Stimulated activated CD4-positive, alpha-beta T cell treated with anti-CD3 and anti-CD28 coated beads, Interleukin-15, amount 100 ng/mL, for 24 hours (primary cell): ENCODE measurements at places on chromosomes 1 and 21.
A peak's percentile ranks its signal among the peaks of the same experiment; 100 is the strongest.

DNA sequence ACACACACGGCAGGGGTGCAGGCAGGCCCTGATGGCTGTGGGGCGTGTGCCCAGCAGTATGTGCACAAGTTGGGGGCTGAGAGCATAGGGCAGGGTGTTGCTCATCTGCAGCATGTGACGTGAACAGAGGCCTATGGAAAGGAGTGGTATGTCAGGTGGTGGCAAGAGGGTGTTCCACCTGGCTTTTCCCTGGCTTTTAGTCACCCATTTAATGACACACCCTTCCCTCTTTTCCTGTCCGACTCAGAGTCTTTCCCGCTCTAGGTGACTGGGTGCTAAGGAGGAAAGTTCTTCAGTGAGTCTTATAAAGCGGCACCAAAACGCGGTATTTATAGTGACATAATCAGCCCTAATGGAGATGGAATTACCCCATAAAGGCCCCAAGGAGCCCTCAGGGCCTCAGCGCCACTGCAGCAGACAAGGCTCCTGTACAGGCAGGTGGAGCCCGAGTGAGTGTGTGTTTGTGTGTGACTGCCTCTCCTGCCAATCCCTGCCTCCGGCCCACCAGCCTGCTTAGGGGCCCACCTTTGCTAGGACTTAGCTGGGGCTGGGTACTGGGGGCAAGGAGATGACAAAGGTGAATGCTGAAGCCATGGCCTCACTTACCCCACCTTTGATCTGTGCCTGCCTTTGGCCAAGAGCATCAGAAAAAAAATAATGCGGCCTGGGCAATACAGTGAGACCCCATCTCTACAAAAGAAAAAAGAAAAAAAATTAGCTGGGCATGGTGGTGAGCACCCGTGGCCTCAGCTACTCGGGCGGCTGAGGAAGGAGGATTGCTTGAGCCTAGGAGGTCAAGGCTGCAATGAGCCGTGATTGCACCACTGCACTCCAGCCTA lies 3.3 kb upstream of the EPHA2 start:
- no peak for DNase-seq

DNA sequence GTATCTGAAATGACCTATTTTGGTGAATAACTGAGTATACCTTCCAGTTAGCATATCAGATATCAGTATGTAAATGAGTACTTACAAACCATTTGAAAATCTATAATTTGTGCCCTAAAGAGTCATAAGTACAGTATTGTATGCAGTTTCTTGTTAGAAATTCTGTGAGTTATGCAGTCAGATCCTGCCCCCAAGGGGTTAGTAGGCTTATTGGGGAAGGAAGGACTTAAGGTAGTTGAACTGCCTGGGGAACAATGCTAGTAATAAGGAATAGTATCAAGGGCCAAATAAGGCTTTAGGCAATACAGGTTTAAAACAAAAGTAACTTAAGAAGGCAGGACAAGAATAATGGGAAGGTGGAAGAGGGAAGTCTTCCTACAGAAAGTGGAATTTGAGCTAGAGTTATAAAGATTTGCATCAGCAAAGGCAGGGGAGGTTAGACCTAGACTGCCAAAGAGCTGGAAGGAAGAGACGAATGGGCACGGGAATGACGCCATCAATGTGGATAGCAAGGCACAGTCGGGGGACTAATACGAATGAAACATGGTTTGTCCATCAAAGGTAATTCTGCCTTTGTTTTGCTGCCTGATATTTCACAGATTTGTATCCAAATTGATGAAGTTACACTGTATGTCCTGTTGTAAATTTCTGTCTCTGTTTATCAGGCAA lies 182.9 kb upstream of the DPYD start:
- DNase-seq, result no peak

GRCh38 chr1:9385801-9386573 lies 93.3 kb downstream of the SPSB1 start:
- DNase-seq, result no peak

- peak; percentile 18 for DNase-seq
These were observed 14.9 kb upstream of the VPS26C start for GRCh38 chr21:37281993-37282392.

DNA sequence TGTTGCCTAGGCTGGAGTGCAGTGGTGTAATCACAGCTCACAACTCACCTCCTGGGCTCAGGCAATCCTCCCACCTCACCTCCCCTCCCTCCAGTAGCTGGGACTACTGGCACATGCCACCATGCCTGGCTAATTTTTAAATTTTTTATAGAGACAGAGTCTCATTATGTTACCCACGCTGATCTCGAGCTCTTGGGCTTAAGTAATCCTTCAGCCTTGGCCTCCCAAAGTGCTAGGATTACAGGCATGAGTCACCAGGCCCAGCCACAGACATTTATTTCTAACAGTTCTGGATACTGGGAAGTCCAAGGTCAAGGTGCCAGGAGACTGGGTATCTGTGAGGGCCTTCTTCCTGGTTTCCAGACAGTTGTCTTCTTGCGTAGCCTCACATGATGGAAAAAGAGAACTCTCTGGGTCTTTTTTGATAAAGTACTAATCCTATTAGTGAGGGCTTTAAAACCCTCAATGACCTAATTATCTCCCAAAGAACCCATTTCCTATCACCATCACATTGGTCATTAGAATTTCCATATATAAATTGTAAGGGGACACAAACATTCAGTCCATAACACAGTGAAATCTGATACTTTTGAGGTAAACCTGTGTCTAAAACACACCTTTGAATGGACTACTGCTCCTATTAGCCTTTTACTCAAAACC lies 67.9 kb downstream of the PHACTR4 start:
- DNase-seq, result no peak

DNA sequence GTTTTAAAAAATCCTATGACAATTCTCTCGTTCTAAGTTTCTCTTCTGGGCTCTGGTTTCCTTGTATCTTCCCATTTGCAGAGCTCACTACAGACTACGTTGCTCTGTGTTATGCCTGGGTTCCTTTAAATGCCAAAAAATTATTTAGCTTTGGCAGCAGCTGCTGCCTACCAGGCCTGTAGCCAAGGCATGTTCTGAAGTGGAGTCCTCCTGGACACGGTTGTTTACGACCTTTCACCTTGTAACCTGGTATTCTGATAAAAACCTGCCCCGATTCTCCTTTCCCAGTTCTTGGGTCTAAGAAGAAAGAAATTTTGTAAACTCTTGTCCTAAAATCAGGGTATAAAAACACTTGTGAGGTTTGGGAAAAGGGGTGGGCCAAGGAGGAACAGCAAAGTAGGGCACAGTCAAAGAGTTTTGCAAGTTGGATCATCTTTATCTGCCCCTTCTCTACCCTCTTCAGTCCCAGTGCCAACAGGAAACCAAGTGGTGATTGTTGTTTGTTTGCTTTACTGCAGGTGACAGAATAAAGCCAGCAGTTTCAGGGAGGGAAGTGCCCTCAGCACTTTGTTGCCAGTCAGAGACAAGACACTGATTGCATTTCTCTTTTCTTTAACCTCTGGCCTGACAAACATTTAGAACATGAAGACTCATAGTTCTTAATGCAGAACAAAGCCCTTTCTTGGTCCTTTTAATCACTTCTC lies 3.1 kb upstream of the TXNIP start:
- DNase-seq, result no peak

DNA sequence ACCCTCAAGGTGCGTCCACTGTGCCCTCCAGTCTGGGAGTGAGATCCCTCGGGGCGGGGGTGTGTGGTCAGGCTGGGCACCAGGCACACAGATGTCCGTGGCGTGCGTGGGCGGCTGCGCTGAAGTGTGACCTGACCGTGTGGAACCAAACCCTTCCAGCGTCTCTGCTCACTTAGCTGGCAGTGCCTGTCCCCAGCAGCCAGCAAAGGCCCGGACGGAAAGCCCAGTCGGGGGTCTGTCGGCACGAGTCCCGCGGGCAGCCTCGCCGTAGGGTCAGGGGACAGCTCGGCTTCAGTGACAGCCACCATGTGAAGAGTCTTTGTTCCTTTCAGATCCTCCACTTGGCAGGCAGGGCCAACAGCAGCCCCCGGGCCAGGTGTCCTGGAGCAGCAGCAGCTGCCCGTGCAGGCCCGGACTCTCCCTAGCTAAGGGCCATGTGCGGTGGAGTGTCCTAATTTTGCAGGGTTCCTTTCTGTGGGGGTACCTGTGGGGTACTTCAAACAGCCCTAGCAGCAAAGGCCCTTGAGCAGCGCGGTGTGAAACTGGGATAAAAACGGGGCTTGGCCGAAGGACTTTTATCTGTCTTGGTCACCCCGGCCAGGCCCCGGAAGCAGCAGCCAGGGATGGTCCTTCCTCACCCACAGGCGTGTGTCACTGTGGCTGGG lies 11.6 kb downstream of the TTLL10 start:
- no peak for DNase-seq

DNA sequence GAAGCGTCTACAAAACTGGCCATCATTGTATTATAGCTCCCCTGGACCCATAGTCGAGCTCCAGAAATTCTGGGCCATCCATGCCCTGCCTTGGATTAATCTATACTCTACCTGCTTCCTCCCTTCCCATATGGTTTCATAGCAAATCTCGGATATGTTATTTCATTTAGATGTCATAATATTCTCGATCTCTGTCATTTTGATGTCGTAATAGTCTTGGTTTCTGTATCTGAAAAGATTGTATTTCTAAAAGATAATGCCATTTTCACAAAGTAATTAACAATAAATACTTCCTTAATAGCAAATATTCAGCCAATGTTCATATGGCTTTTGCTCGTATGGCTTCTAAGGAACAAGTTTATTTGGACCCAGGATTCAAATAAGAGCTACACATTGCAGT lies 35.1 kb downstream of the DIP2A start:
- no peak for DNase-seq

DNA sequence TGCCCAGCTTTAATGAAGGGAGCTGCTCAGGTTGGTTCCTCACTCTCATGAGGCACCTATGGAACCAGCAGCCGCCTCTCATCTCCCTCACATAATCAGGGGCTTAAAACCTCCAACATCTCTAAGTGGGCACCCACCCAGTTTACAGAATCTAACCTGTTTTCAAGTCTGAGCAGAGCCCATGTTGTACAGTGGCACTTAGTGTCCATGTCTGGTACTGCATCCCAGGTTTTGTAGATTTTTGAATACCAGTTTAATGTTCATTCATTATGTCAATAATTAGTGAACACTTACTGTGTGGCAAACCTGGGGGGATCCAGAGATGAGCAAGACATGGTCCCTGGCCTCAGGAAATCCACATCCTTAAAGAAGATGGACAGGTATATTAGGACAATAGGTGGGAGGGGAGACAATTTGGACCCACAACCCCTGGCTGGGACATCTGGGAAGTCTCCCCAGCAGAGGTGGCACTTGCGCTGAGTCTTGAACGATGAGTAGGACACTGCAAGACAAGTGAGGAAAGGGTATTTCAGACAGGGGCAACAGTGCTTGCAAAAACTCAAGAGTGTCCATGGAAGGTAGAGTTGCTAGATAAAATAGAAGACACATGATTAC lies 83.3 kb downstream of the LACTBL1 start:
- DNase-seq, result no peak

- DNase-seq, result no peak
These were observed 20.7 kb upstream of the GNG4 start for GRCh38 chr1:235670157-235670776.

- no peak for DNase-seq
These were observed 327.2 kb downstream of the PTPRU start for GRCh38 chr1:29563571-29563970.

GRCh38 chr1:42876009-42876408 lies 29.6 kb downstream of the ZNF691 start:
- DNase-seq, result no peak

DNA sequence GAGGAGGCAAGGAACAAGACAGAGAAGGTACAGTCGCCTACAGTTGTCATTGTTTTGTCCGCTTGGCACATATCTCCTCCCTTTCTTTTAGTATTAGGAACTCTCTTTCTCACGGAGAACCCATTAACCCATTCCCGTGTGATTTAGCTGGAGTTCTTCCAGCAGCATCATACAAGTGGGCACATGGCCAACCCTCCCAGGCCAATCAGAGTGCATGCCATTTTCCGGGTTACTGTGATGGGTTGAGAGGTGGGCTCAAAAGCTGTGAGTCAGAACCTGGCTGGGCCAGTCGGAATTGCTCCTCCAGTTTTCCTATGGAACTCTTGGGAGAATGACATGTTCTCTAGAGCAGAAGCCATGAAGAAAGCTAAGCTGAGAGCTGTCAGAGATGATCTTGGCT lies 83.1 kb upstream of the SOD1 start:
- DNase-seq, result no peak

DNA sequence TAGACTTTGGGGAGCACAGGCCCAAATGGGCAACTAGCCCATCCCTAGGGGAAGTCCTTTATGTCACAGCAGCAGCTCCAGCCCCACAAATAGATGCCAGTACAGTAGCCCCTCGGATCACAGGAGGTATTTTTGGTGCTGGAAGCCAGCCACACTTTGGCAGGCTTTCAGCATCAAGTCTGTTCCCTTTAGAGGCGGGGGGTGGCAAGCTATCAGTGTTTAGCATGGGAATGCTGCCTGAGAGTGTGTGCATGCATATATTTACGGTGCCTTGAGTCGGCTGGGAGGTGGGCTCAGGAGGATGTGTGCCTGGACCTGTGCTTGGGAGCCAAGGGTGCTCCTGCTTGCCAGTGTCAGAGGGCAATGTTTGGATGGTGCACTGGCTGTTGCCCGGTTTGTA lies 3.5 kb upstream of the PLXNA2 start:
- DNase-seq, result no peak

GRCh38 chr1:54697896-54698295 lies 17.8 kb upstream of the TTC4 start:
- no peak for DNase-seq

DNA sequence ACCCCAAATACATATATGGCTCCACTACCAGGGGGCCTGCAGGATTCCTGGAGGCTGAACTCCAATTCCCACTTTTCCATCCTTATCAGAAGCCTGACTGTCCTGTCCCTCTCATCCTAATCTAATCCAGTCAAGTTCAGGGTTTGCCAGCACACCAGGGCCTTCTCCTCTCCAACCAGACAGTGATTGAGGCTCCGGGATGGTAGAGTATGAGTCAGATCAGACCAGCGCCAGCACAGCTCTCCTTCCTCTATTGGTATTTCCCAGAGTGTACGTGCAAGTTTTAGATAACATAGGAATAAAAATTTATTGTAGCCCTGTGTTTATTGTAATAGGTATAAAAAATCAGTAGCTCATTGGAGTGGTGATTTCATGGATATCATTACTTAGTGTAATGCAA lies 24.5 kb upstream of the RCSD1 start:
- DNase-seq, result no peak

- no peak for DNase-seq
These were observed 26.7 kb downstream of the ATG4C start for GRCh38 chr1:62810420-62811274.

DNA sequence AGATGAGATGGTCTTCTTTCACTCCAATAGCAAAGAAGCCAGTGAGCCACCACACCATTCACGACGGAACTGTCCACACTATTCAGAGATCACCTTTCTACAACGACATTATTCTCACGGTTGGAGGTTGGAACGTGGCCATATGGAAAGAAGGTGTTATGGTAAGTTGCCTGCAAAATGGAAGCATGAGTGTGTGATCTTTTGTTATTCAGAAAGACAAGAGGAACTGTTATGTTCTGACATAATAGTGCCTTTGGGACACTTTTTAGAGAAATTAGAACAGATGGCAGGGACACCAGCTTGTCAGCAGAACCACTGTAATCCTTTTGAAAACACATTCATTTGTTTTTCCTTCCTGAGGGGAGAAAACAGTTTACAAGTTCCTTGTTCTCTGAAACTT lies 75.8 kb upstream of the MCOLN3 start:
- DNase-seq, result no peak

GRCh38 chr1:233086961-233087881 lies 136.8 kb downstream of the NTPCR start:
- no peak for DNase-seq

GRCh38 chr1:15957221-15958095 lies 18.4 kb downstream of the ZBTB17 start:
- DNase-seq, result no peak

GRCh38 chr21:39125752-39126485 lies 57.3 kb downstream of the PSMG1 start:
- DNase-seq, result no peak
